ENCODE measurements at places on chromosomes 1 and 21. TPM values are rescaled to one million over a fixed set of nuclear protein-coding genes. Genes with fewer than 3 reads are reported as not detected.

Gene KLHDC7A
- total RNA-seq, result 0.08 TPM

Gene MYBPH
- total RNA-seq, result 0.26 TPM

Gene MYCL
- 109 TPM for total RNA-seq

Gene ADAMTS4
- total RNA-seq, result 8.3 TPM

Gene MPL
- total RNA-seq, result not detected

Measured in suprapubic skin (tissue), 4 donors.